ENCODE measurements at places on chromosomes 7 and 10.

DNA sequence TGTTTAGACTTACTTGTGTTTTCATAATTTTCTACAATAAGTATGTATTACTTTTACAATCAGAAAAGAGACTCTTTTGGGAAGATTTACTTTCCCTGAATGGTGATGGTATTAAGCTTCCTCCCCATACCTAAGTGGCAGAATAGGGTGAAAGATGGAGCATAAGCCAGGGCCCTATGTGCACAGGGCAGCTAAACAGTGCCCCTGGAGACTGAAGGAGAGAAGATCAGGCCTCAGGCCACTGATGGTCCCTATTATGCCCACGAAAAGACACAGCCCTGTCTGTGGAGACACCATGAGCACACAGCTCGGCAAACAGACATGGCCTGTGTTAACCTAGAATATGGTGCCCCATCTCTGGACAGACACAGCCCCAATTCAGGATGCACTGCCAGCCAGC is 139.4 kb downstream of the OAT start:
- no peak for DNase-seq

GRCh38 chr7:124856299-124856888 is 73.2 kb downstream of the POT1 start:
- no peak for DNase-seq

DNA sequence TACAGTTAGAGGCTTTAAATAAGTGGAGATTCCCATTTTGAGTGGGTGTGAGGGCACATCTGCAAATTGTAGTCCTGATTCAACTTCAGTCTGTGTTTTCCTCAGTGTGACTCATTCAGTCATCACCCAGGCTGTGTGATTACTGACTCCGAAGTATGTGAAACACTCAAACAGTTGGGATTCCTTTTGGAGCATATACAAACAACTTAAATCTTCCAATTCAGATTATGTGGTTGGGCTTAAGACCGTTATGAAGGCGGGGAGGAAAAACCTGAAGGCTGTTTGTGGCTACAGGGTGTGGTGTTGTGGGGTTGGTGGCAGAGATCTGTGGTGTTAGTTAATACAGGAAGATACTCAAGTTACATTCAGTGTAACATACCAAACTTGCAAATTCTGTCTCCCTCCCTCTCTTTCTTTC is 259.7 kb upstream of the FERD3L start:
- DNase-seq, result no peak

DNA sequence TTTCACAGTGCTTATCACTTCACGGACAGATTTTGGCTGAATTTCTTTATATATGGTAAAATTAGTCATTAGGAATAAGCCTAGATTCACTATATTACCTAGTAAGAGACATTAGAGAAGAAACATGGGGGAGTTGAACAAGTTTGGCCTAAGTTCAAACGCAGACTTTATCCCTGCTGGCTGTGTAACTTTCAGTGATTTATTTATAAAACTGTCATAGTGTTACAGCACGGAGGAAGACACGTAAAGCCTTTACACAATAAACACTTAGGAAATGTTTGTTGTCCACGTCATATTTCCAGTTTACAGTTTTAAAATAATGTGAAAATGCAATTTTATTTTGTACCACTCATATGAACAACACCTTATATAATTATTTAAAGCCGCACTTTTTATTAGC is 661.5 kb downstream of the MAGI2 start:
- DNase-seq, result no peak

DNA sequence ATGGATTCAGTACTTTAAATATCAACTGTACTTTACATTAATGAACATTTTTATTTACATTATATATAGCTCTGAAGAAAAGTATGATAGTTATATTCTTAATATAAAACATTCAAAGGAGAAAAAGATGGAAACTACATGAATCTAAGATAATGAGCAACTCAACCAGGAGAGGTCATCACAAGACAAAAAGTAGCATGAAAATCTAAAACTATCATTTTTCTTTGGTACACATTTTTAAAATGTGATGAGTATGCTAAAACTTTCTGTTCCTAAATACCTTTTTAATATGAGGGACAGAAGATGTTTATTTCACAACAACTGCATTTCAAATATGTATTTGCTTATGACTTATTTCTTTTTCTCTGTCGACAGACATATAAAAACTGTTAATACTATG is 2.4 kb downstream of the CNTNAP2 start:
- DNase-seq, result no peak

DNA sequence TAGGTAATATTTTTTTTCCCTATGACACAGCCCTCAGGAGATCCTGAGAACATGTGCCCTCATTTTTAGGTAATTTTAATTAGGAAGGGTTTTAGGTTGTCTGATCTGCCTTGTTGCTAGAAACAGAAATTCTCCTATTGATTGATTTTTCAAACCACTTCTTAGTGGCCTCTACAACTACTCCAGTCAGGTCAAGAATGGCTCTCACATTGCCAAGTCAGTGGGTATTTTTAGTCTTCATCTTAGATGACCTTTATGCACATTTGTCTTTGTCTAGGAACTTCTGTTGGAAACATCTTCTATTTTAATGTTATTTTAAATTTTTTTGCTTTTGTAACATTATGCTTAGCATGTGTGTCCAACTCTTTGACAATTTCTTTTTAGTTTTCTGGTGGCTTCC is 162.3 kb downstream of the MLLT10 start:
- DNase-seq, result no peak

- DNase-seq, result no peak
These were observed 186.8 kb upstream of the CXCL12 start for GRCh38 chr10:44571701-44572100.

- no peak for DNase-seq
These were observed 185.2 kb downstream of the SLC25A13 start for GRCh38 chr7:96136600-96137239.

DNA sequence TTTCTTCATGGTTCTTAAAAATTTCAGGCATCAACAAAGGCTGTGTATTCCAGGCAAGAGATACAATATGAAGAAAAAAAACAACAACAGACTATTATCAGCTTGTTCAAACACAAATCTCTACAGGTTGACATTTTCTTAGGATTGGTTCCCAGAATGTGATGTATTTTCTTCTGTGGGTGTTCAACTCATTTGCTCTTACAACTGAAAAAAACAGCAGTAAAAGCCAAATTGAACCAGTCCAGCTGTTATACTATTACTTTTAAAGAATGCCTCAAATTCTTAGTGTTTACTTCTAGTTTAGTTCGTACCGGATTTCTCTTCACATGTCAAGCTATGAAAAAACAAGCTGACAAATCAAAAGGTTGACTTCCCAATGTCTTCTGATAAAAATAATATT is 60.7 kb downstream of the CNTNAP2 start:
- no peak for DNase-seq

Measured in substantia nigra (tissue), 51 donors.